Kidney tubule cell (primary cell): ENCODE measurements at places on chromosomes 1 and 21.

- DNase-seq, result peak; percentile 53
Observed at GRCh38 chr1:1200876-1201810, 5.2 kb downstream of the TNFRSF18 start.

GRCh38 chr1:93960641-93961147 lies 51.5 kb upstream of the GCLM start:
- DNase-seq, result no peak

DNA sequence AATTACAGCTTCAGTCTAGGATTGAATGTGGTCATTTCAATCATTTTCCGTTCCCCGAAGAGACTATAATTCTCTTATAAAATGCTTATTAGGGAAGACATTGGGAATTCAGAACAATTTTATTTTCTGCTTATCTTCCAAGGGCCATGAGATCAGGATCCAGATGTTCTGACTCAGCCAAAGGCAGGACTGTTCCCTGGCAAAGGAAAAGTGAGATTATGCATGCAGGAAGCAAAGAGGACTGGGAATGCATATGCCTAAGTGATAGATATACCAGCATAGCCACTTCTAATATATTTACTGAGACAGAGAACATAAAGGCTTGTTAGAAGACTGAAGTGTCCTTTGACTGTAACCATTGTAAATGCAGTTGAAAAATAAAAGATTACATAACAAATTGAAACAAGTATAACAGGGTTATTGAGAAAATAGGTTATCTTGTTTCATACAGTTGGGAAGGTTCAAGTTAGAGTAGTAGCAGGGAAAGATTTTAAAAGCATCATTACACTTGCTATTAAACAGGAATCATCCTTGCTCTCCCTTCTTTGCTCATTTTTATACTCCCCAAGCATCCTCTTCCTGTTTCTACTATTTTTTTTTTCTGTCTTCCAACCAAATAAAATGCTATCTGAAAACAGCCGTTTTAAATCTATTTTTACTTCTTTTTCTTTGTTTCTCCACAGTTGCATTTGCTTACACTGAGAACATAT lies 439.6 kb upstream of the ADAMTS5 start:
- no peak for DNase-seq

DNA sequence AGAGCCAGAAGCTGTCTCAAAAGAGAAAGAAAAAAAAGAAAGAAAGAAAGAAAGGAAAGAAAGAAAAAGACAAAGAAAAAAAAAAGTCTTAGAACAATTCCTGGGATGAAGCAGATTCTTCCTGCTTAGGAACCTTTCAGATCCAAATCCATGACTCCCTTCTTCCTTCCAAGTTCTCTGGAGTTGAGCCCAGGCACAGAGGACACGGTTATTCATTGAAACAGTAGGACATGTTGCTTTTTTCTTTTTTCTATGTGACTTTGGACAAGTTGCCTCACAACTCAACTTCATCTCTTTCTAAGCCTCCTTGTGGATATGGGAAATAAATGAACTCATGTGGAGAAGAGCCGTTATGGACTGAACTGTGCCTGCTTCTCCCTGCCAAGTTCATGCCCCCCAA lies 14.7 kb upstream of the TNFRSF8 start:
- no peak for DNase-seq

GRCh38 chr1:147837129-147837963 lies 65.2 kb upstream of the GJA8 start:
- DNase-seq, result no peak

- no peak for DNase-seq
Observed at GRCh38 chr1:11654939-11655808, 497 bp downstream of the FBXO44 start.

DNA sequence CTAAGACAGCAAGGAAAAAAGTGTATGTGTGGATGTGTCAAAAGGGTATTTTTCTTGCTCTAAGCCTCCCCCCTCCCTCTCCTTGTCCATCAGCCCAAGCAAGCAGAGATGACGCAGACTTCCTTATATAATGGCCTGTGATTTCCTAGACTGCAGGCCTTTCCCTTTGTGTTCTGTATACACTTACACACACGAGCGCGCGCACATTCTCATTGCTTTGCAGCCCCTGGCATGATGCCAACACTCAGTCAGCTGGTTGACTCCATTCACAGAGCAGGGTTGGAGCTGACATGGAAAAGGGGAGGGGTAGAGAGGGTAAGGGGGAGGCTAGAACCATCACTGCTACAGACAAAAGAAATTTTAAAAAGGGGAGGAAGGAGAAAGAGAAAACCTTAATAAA lies 41.8 kb downstream of the GATAD2B start:
- peak; percentile 97 for DNase-seq
